ENCODE measurements at places on chromosomes 2 and 18. TPM values are rescaled to one million over a fixed set of nuclear protein-coding genes. Genes with fewer than 3 reads are reported as not detected.
A peak's percentile ranks its signal among the peaks of the same experiment; 100 is the strongest.

SLC35F5 gene
- polyA plus RNA-seq, result 142 TPM

DSG1 gene
- polyA plus RNA-seq, result 0.03 TPM

FLACC1 gene
- 2.7 TPM for polyA plus RNA-seq

GBX2 gene
- 0.91 TPM for polyA plus RNA-seq

MDH1B gene
- polyA plus RNA-seq, result 11.0 TPM

SH3RF3 gene
- 4.5 TPM for polyA plus RNA-seq

MALT1 gene
- polyA plus RNA-seq, result 27.8 TPM

ZNF514 gene
- 19.3 TPM for polyA plus RNA-seq

IL37 gene
- polyA plus RNA-seq, result 0.13 TPM

DNA sequence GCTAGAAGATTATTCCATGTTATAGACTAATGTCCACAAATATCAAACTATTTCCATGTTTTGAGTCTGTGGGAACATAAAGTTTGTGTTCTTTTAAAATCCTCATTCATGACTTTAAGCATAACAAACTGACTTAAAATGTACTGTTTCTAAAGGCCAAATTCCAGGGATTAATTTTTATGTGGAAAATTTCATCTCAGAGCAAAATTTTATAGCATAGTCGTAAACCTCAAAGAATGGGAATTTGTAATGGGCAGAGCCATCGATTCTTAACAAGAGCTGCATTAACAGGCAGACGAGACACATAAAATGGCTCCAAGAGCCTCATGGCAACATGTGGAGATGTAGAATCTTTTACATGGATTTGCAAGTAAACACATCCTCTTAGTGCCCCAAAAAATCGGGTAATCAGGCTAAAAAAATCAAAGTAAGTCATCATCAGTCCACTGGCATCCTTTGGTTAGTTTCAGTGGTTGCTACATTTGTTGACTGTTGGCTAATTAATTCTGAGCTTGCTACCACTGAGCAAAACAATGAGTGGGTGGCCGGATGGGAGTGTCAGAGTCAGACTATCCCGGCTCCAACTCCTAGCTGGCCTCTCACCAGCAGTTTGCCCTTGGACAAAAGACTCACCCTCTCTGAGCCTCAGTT, 119.6 kb downstream of the FAM210A start:
- DNase-seq, result no peak

- peak; percentile 36 for DNase-seq
Measured at GRCh38 chr2:30026091-30027055, 105.0 kb upstream of the ALK start.

DNA sequence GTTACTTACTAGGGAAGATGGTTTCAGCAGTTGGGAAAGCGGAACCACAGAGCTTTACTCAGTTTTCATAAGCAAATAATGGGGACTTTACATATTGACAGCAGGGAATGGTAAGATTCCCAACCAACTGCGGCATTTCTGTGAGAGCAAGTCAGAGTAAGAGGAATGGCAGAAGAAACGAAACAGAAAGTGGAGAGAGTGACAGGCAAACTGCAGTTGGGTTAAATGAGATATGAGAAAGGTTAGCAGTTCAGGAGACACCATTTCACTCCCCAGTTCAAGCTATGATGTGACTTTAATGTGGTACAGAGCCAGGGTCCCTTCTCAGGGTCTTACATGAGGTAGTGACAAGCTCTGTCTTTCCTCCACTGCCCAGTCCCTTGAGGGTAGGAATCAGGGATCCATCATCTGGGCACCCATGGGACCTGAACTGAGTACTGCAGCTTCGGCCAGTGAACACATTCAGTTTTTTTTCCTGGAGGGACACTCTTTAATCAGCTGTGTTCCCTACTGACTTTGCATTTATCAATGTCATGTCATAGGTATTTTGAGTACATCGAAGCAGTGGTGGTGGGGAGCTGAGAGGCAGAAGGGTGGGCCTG, 33.0 kb upstream of the GREB1 start:
- DNase-seq, result no peak

DNA sequence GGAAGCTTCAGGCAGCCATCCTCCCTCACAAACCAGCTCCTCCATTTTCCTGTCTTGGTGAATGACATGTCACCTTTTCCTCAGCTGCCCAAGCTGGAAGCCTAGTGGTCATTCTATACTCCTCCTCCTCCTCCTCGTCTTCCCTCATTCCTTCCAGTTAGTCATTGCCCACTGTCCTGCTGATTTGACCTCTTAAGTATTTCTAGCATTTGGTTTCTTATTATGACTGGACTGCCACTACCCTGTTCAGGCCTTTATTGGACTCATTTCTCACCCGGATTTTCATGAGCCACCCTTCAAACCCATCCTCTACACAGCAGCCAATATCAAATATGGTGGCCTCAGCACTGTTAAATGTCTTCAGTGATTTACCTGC, 21.9 kb upstream of the MGAT5 start:
- no peak for DNase-seq

- DNase-seq, result no peak
Measured at GRCh38 chr2:146392631-146393030, 1452.2 kb upstream of the ACVR2A start.

DNA sequence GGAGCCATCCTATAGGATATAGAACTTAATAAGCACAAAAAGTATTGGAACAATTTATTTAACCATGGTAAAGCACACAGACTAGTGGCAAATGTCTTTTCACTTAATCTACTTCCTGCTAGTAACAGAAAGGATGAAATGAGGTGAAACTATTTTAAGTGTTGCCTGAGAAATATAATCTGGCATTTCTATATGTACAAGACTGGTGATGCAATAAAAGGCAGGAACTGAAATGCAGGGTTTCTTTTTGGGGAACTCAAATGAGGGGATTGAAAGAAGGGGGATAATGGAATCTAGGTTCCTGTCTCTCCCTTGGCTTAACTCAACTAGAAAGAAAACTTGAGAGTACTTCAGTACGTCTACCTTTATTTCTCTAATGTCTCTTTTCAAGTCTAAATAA, 122.3 kb downstream of the MEMO1 start:
- no peak for DNase-seq

- DNase-seq, result no peak
Measured at GRCh38 chr2:53944542-53944941, 26.3 kb downstream of the PSME4 start.

DNA sequence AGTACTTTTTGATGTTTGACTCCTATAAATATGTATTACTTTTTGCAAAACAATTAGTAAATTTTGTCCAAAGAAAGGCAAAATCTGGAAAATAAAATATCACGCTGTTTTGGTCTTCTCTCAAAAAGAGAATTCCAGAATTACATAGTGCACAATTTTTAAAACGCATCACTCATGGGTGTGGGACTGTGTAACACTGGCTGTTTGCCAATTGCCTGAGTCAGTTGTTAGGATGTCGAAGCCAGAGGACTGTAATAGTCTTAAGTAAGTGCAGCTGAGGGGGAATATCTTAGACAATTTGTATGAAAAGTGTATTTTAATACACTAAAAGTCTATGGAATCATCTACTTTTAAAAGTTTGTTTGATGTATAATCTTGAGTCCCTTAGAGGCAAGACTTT, 24.1 kb upstream of the EPHA4 start:
- DNase-seq, result no peak

GRCh38 chr18:7871560-7872456, 304.7 kb downstream of the PTPRM start:
- DNase-seq, result no peak

- DNase-seq, result no peak
Measured at GRCh38 chr2:218263817-218264641, 3.2 kb downstream of the GPBAR1 start.

DNA sequence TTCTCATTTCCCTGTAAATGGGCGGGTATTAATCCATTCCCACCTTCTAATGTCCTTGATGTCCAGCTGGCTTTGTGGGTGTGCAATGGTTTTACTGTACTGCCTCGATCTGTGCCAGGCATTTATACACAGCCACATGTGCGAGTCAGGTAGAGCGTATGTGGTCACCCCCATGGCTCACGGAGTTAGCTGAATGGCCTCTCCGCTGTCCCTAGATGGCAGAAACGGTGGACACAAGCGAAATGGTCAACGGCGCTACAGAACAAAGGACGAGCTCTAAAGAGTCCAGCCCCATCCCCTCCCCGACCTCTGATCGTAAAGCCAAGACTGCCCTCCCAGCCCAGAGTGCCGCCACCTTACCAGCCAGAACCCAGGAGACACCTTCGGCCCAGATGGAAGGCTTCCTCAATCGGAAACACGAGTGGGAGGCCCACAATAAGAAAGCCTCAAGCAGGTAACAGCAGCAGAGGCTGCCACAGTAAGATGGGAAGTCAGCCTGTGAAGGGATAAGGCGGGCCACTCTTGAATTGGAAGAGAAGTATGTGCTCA, 59.1 kb upstream of the EML6 start:
- no peak for DNase-seq

- DNase-seq, result no peak
Measured at GRCh38 chr2:197079832-197080555, 153.5 kb upstream of the PGAP1 start.

DNA sequence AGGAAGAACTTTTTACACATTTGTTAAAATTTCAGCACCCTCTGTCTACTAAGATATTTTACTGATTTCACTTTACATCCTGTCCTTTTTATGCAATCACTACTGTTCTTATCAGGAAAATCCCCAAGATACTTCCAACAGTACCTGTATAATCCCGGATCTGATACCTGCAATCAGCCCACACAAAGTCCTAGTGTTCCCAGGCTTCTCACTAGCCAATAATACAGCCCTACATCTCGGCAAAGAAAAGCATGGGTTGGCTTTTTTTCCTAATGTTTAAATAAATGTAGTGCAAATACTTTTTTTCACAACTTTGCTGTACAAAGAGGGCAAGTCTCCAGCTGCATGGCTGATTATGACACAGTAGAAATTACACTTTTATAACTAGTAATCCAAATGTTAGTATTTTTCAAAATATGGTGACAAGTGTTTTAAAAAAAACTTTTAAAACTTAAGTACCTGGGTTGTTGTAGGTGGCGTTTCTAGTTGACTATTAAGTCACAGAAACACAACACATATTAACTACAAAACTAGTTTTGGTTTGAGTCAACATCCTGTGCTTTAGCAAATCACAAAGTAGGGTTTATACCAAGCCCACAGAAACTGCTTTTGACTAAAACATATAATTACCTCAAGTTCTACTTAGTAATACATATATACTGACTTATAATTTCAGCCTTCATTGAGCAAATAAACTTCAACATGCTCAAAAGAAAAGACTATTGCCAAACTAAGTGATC, 19.5 kb downstream of the CNOT11 start:
- no peak for DNase-seq

- no peak for DNase-seq
Measured at GRCh38 chr18:37578886-37579513, 13.4 kb upstream of the CELF4 start.

DNA sequence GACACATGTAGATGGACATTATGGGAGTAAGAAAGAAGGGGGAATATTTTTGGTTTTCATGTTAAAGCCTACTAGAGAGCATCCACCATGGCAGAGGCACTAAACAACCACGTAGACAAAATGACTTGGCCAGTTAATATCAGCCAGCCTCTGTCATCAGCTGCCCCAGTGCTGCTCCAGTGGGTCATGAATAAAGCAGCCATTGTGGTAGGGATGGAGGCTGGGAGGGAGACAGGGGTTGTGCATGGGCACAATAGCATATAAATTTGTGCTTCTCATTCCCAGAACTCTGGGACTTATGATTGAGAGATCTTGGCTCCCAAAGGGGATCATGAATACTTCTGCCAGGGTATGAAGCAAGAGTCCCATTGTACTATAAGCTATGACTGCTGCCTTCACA, 31.1 kb upstream of the CXCR4 start:
- DNase-seq, result no peak
